ENCODE measurements at places on chromosomes 7 and 10.
A peak's percentile ranks its signal among the peaks of the same experiment; 100 is the strongest.

DNA sequence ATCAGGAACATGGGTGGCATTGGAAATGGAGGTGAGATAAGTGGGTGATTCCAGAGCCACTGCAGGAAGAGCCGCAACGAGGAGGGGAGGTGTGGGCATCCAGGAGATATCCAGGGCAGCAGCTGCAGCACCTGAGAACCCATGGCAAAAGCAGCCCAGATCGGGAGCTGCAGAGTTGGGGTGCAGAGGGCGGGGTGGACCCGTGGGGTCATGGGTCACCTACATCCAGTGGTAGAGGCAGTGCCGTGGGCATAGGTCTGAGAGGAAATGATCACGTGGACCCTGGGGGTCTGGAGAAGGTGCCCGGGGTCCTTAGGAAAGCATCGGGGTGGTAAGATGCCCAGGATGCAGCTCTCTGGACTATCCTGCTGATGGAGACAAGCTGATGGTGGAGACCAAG lies 530.0 kb downstream of the GLRX3 start:
- no peak for DNase-seq

DNA sequence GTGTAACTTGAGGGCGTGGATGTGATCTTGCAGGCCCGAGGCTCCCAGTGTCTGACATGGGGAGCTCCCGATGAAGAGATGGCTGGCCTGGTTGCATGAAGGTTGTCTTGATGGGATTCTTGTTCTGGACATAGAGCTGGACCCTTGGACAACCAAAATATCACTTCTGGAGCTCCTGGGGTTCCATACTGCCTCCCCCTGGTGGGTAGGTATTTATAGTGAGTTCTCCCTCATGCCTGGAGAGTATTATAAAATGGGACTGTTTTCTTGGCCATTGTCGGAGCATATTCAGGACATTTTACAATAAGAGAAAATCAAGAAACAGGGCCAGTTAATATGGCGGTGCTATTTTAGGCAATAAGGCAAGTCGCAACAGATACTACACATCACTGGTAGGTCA lies 32.6 kb upstream of the GIMAP8 start:
- no peak for DNase-seq

DNA sequence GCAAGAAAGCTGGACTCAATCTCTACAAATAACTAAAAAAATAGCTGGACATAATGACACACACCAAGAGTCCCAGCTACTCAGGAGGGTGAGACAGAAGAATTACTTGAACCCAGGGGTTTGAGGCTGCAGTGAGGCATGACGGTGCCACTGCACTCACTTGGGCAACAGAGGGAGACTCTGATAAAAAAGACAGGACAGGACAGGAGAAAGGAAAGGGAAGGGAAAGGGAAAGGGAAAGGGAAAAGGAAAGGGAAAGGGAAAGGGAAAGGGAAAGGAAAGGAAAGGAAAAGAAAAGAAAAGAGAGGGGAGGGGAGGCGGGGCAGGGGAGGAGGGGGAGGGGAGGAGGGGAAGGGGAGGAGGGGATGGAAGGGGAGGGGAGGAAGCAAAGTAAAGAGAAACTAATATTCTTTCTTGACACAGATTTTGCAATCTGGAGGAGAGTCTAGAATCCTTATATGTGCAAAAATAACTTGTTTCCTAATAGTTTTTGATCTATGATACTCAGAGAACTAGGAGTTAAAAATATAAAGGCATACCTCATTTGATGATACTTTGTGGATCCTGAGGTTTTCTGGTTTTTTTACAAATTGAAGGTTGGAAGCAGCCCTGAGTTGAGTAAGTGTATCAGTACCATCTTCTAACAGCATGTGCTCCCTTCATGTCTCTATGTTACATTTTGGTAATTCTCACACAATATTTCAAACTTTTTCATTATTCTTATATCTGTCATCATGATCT lies 8.0 kb downstream of the SAR1A start:
- DNase-seq: no peak

DNA sequence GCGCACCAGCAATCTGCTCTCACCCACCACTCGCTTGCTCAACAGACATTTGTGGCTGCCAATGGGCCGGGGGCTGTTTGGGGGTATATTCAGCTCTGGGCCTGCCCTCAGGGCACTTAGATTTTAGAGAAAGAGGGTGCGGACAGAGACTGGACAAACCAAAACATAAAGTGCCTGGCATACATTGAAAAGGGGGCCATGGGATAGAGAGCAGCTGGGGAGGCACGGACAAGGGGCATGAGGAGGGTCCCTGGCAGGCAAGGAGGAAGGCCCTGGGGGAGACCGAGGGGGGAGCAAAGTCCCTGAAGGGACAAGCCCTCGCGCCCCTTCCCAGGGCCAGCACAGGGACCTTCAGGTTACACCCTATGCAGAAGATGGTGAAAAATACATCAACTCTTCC lies 43.5 kb downstream of the CLRN3 start:
- no peak for DNase-seq

GRCh38 chr7:147363101-147363500 lies 1227.5 kb upstream of the C7orf33 start:
- DNase-seq: no peak

DNA sequence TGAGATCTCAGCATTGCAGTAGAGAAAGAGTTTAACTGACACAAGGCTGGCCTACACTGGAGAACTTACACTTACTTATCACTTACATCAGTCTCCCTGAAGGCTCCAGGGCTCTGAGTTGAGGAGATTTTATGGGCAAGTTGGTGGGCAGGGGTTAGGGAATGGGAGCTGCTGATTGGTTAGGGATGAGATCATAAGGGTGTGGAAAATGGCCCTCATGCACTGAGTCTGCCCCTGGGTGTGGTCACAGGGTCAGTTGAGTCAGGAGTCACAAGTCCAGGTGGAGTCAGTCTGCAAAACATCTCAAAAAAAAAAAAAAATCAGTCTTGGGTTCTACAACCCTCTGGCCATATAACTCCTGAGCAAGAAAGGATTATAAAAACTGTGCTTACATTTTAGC lies 60.5 kb downstream of the PPP1R17 start:
- no peak for DNase-seq

GRCh38 chr7:20260223-20260622 lies 43.0 kb upstream of the MACC1 start:
- no peak for DNase-seq

- no peak for DNase-seq
These were observed 94.5 kb downstream of the ZNF33B start for GRCh38 chr10:42543840-42544372.

GRCh38 chr10:50431791-50432190 lies 180.5 kb upstream of the ASAH2 start:
- no peak for DNase-seq

DNA sequence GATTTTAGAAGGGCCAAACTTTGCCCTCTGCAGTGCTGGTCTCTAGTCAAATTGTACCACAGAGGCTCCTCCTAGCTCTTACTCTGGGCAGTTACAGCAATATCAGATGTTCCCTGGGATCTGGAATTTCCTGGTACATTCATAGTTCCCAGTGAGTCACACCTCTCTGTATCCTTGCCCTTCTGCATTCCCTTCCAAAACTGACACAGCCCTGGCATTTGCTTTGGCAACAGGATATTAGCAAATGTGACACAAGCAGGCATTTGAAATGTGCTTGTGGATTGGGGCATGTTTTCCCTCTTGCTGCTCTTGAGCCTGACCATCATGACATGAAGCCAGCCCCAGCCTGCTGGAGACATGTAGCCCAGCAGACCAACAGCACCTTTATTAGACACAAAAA lies 284.7 kb upstream of the AKR1E2 start:
- DNase-seq: no peak

- DNase-seq: no peak
These were observed 55.0 kb downstream of the CDH23 start for GRCh38 chr10:71451754-71452153.

DNA sequence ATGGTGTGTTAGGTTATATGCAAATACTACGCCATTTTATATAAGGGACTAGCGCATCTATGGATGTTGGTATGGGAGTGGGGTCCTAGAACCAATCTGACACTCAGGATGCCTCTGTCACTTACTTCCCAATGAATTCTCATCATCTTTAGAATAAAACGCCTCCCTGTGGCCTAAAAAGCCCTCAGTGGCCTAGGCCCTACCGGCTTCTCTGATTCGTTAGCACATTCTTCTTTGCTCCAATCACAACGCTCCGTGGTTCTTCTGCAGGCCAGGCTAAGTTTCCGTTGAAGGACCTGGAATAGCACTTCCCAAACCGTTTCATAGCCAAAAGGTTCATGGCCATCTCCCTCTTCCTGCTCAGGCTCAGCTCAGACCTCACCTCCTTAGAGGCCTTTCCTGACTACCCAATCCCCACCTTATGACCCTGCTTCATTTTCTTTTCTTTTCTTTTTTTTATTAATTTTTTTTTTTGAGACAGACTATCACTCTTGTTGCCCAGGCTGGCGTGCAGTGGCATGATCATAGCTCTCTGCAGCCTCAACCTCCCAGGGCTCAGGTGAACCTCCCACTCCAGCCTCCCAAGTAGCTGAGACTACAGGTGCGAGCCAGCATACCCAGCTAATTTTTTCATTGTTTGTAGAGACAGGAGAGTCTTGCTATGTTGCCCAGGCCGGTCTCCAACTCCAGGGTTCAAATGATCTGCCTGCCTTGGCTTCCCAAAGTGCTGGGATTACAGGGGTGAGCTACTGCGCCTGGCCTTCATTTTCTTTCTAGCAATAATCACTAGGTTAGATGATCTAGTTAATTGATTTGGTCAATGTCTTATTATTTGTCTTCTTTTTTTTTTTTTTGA lies 24.5 kb upstream of the YWHAG start:
- no peak for DNase-seq

- DNase-seq: no peak
These were observed 179.1 kb downstream of the RPS24 start for GRCh38 chr10:78212786-78213175.

- no peak for DNase-seq
These were observed 156.4 kb upstream of the MTPN start for GRCh38 chr7:136133551-136133950.

- DNase-seq: no peak
These were observed at the start of gene DIP2C for GRCh38 chr10:689452-690371. Gene DIP2C (minus strand): TSS chr10:689668. CDS start chr10:689578, 90 bp downstream.

DNA sequence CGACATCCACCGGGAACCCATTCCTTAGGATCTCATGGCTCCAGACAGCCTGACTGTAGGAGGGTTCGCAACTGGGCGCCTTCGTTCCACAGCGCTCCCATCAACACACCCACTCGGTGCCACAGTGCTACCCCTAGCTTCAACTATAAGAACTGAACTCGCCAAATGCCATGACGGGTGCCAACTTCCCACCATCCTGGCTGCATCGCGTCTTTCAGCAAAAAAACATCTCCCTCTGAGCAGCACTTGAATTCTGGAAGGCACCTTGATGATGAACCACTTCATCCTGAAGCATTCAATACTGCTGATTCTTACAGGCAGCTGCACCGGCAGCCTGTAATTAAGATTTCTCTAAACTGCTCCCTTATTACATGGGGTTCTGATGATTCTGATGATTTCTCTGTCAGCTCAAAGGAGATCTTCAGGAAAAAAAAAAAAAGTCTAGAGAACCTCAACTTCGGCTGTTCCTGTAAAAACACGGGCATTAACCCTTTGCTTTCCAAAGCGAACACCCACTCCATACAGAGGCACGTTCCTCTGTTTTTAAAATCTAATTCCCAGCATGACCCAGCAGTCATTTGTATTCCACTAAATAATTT lies 1.3 kb downstream of the CYTH3 start:
- peak; percentile 31 for DNase-seq

DNA sequence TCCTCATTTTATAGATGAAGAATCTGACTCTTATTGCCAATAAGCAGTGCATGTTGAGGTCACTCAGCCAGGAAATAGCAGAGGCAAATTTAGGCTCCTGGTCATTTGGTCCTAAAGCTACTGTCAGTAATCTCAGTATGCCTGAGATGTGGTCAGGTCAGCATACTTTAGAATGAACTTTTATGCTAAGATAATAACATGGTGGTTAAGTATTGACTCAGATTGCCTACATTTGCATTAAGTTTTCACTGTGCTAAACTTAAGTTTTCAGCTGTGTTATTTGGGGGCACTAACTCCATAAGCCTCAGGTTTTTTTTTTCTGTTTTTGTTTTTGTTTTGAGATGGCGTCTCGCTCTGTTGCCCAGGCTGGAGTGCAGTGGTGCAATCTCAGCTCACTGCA lies 35.9 kb upstream of the CCSER2 start:
- DNase-seq: no peak

GRCh38 chr7:22635349-22635748 lies 91.7 kb upstream of the IL6 start:
- no peak for DNase-seq

DNA sequence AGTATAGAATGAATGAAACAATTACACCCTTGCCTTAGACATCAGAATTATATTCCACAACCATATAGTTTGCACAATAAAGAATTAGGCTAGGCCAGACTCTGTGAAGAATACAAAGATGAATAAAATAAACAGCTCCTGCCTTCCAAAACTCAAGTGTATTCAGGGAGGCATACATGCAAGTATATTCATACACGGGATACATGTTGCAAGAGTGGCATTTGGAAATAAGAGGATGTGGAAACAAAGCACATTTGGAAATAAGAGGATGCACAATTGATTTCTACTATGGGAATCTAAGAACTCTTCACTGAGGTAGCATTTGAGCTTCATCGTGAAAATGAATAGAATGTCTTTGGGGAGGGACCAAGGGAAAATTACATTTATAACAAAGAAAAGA lies 27.0 kb upstream of the TMEM26 start:
- no peak for DNase-seq

GRCh38 chr7:16698200-16698905 lies 52.4 kb downstream of the BZW2 start:
- no peak for DNase-seq

Measured in memory B cell (primary cell).